SJCRH30 (cell line): ENCODE measurements at places on chromosomes 5 and 9.

DNA sequence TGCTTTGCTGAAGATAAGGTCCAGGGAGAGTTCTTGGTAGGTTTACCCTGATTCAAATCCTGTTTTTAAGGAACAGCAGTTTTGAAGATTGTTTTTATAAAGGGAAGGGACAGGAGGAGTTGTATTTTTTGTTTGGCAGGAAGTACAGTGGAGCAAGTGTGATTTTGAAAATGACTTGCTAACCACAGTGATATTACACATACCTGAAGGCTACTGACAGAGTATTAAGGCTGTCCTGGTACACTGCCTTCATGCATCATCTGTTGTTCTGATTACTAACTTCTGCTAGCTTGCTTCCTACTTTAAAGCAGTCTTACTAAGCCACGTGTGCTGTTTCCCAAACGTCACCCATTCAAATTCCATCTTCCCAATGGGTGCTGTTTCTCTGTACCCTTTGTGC lies 559.5 kb upstream of the SGCD start:
- DNase-seq = no peak

DNA sequence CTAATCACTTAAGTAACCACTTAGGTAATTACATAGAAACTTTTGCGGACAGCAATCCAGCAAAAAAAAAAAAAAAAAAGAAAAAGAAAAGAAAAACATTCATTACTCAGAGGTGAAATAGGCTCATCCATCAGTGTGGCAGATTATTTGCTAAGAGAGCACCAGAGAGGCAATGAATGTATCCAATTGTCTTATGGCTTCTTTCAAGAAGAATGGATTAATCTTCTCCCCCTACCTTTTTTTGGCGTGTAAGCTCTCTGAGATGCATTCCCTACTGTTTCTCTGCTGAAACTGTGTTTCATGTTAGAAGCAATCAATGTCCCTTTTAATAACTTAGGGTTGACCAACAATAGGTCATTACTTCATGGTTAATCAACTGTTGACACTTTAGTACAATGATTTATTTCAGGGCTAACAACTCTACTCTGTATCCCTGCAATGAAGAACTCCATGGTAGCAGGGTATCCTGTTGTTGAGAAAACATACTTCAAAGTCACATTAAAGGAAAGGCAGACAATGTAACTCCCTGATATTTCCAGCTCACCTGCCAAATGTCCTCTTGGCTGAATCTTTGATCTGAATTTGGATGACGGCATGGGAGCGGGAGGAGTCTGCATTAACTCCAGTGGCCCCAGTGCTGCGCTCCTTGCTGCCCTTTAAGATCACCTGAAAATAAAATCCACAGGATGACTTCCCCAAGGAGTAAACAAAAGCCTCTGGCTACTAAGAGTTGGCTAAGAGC lies 57.6 kb downstream of the KIF24 start:
- DNase-seq = no peak

DNA sequence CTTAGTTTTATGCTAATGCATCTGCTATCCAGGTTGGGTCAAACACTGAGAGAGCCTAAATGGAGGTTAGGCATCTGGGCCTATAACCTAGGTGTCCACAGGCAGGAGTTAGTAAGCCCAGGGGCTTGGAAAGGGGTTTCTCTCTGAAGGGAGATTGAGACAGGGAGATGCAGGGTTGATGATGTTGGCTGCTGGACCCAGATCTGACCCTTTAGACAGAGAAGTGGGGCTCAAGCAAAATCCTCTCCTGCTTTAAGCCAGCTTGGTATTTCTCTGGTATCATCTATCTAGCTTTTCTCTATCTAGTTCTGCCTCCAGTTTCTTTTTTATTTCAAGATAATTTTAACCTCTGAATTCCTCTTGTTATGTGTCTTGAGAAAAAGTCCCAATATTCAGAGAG lies 18.3 kb upstream of the ANKRD55 start:
- no peak for DNase-seq

GRCh38 chr5:167967494-167968177 lies 323.8 kb upstream of the WWC1 start:
- DNase-seq = no peak
